ENCODE measurements at places on chromosomes 7 and 10. TPM values are rescaled to one million over a fixed set of nuclear protein-coding genes. Genes with fewer than 3 reads are reported as not detected.
A peak's percentile ranks its signal among the peaks of the same experiment; 100 is the strongest.

Gene VPS37D
- total RNA-seq: 0.16 TPM

Gene GSTO2
- 1.2 TPM for total RNA-seq

DNA sequence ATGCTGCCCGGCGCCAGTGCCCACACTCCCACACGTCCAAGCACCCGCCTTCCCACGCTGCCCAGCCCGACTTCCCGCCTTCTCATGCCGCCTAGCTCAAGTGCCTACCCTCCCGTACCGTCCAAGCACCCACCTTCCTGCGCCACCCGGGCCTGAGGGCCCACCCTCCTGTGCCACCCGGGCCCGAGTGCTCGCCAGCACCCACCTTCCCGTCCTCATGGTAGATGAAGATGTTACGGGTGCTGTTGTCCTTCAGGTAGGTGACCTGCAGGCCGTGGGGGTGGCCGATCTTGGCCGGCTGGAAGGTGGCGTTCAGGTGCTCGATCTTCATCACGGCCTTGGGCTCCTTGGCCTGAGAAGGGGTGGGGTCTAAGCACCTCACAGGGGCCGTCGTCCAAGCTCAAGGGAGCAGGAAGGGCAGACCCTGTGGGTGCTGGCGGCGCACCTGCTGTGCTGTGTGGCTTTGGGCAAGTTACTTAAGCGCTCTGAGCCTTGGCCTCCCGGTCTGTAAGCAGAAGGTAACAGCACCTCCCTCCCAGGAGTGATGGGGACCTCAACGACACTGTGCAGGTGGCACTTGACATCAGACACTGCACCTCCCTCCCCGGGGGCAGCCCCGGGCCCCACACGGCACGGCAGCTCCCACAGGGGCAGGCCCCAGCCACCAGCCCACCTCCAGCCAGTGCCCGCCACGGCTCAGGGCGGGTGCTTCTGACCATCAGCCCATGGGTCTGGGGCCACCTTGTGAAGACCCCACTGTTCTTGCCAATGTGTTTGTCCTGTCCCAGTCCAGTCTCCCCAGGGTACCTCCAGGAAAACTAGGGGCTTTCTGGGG lies 27.8 kb downstream of the GET4 start:
- DNase-seq: no peak

DNA sequence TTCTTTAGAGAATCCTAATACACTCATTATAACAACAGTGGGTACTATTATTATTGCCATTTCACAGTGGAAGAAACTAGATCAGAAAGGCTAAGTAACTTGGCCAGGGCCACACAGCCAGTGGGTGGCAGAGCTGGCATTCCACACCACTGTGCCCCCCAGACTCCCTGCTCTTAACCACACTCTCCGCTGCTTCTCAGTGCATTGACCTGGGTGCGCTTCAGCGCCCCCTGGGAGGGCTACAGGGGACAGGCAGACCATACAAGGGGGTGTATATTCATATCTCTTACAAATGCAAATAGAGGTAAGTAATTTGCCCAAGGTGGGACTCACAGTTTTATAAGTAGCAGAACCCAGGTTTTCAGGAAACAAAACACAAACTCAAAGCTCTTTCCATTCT lies 77.0 kb upstream of the NMT2 start:
- DNase-seq: peak; percentile 37

Gene ZNF680
- total RNA-seq: 13.1 TPM

Gene C10orf53
- total RNA-seq: not detected

Gene SPDYE2B
- not detected for total RNA-seq

Gene CDHR3
- 0.31 TPM for total RNA-seq

Gene ITIH5
- total RNA-seq: not detected

Gene MKX
- total RNA-seq: not detected

- DNase-seq: no peak
Measured at GRCh38 chr7:103766660-103767059, 222.8 kb downstream of the RELN start.

DNA sequence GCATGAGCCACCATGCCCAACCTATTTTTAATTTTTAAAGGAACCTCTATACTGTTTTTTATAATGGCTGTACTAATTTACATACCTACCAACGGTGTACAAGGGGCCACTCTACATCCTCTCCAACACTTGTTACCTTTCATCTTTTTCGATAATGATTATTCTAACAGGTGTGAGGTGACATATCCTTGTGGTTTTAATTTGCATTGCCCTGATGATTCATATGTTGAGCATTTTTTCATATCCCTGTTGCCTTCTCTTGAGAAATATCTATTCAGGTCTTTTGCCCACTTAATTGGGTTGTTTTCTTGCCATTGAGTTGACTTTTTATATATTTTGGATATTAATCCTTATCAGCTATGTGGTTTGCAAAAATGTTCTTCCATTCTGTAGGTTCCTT lies 167.0 kb downstream of the CTTNBP2 start:
- no peak for DNase-seq

DNA sequence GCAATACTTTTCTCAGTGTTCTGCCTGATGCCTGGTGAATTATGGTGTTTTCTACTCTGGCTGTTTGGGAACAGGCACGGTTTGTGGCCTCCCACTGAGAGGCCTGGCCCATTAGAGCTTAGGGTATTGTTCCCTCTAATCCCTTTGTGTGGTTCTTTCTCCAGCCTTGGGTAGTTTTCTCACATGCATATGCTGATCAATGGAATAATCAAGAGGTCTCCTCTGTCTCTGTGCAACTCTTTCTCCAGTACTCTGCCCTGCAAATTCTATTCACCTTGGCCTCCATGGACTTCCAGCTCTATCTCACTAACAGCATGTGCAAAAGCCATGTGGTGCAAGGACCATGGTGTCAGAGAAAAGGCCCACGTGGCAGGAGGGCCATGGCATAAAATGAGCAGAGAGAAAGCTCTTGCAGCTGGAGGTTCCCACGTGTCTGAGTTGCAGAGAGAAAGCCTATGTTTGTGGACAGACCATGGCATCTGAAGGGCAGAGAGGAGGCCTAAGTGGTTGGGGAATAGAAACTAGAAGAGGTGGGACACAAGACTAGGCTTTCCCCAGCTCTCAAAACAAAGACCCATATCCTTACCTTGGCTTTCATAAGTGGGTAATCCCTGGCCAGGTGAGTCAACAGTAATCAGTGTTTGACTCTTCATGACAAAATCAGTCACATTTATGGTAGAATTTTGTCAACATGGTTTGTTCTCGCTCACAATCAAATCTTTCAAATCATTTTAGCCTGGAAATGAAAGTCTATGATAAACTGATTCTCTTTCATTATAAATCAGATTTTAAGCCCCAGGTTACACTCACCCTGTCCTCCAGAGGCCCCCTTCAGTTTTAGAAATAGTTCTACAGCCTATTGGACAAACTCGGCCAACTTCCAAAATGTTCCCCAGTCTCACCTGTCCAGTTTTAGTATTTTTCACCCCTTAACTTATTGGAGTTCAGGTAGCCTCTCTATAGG lies 17.3 kb downstream of the OPALIN start:
- DNase-seq: no peak

Gene CUZD1
- 3.1 TPM for total RNA-seq

- no peak for DNase-seq
Measured at GRCh38 chr7:29142021-29142727, 4.2 kb downstream of the CPVL start.

DNA sequence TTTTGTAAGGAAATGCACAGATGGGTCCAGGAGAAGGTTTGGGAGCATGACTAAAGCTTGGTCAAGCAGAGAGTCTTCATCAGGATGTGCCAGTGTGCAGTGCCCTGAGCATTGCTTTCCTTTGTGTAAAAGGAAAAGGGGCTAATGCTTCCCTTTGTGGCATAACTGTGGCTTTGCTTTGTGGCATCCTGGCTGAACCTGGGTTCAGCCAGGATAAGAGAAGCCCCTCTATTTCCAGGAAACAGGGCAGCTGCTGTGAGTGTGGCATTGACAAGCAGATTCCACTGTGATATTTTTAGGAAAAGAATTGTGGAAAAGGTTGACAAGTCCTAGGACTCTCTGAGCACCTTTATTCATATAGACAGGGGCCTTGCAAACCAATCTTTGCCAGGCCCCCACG lies 193.4 kb upstream of the CXCL12 start:
- no peak for DNase-seq

DNA sequence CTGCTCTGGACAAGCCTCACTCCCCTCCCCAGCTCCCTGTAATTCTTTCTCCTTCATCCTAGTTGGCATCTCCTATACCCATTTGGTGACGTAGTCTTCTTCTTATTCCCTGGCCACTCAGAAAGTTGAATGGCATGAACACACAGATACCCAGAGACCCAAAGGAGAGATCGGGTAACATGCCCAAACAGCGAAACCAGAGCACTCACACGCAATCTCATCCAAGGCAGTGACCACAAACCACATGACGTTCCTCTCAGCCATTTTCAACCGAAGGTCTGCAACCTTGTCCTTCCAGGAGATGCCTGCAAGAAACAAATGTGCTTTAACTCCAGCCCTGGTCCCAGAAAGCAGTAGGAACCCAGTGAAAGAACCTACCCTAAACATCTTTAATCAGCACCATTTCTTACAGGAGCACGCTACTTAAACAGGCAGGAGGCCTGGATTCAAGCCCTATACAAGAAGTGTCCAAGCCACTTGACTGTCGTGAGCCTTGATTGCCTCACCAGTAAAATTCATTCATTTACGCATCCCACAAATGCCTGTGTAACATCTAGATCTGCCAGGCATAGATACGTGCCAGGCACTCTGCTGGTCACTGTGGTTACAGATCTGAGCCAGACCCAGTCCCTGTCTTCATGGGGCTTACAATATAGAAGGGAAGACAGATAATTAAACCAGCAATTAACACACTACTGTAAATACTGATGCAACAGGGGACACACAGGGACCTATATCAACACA lies 37.1 kb downstream of the XPNPEP1 start:
- no peak for DNase-seq

DNA sequence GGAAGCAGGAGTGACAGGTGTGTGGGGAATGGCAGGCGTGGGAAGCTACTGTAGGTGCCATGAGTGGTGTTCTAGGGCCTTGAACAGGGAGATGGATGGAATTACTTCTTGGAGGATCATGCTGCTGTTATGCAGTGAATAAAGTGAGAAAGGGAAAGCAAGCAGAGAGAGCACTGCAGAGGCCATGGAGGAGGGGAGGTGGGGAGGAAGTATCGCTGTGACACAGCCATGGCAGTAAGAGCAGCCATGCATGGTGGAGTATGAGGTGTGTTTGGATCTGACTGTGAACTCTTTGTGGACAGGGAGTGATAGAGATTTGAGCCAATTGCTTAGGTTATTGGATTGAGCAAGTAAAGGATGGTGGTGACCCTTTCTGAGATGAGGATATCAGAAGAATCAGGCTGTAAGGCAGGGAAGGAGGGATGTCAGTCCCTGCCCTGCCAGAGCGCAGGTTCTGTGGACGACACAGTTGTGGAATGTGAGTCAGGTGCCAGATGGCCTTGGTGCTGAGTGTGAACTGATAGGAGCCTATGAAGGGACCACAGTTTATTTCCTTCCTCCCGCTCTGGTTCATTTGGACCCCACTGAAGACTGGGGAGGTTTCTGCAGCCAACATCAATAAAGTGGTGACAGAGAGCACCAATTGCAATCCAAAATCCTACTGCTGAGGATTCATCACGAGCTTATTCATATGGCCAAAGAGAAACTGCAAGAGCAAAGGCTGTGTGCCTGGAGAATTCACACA lies 105.5 kb upstream of the TMEM72 start:
- DNase-seq: no peak

Gene SPDYE9
- total RNA-seq: not detected

Gene MRLN
- total RNA-seq: not detected

GRCh38 chr10:34548466-34548865 lies 266.6 kb downstream of the PARD3 start:
- DNase-seq: no peak

DNA sequence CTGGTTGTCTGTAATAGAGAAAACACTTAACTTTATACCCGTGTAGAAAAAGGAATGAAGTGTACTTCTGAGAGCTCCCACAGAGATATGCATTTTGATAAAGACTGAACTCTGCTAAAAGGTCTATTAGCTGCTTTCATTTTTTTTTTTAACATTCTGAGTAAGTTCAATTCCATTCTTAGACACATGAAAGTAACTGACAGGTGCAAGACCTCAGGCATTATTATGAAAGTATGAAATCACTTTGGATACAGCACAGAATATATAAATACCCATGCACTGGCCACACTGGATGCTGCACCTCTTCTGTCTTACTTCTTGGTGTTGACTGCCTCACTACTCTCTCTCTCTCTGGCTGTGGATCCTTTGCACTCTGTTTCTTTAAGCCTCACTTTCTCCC lies 46.2 kb downstream of the VWDE start:
- no peak for DNase-seq
